Choroid plexus epithelial cell (primary cell): ENCODE measurements at places on chromosomes 2 and 18.

- DNase-seq, result no peak
These were observed 50.8 kb downstream of the ATOH8 start for GRCh38 chr2:85804583-85804982.

GRCh38 chr18:3066341-3067110 is 53.6 kb upstream of the LPIN2 start:
- DNase-seq, result no peak

DNA sequence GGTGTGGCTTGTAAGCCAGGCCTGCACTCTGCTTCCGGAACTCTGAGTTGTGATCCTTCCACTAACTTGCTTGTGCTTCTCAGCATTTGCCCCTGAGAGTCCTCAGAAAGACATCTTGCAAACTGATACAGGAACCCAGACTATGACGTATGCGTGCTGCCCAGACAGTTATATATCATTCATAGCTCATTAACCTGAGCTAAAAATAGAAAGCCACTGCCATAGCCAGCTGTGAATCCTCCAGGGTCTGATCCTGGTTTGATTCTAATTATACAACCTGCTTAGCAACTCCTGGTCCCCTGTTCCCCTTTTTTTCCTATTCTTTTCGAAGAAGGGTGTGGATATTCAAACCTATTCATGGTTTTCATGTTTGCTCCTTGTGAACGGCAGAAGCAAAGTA is 63.7 kb downstream of the MARCHF4 start:
- DNase-seq, result no peak

- DNase-seq, result no peak
These were observed 22.5 kb downstream of the SRSF7 start for GRCh38 chr2:38728694-38729093.
